ENCODE measurements at places on chromosomes 11 and 22. TPM values are rescaled to one million over a fixed set of nuclear protein-coding genes. Genes with fewer than 3 reads are reported as not detected.
A peak's percentile ranks its signal among the peaks of the same experiment; 100 is the strongest.

DNA sequence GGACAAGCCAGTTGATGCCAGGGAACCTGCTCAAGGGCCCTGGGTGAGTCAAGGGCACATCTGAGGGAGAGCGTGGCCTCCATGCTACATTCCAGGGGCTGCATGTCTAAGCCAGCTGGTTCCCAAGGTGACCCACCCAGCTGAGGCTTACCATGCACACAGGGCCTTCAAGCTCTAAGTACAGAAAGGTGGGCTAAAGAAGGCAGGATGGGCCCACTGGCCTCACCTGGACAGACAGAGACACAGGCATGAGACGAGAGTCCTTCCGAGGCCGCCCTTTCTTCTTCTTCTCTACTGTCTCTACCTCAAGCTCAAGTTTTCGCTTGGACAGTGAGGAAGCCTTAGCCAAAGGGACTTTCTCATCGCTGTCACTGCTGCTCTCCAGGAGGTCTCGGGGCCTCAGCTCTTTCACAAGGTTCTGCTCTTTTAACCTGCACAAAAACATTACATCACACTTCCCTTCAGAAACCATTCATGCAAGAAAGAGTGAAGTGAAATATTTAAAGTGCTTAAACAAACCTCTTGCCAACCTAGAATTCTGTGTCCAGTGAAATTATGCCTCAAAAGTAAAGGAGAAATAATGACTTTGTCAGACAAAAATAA is 69.9 kb downstream of the HIRA start:
- no peak for DNase-seq

DNA sequence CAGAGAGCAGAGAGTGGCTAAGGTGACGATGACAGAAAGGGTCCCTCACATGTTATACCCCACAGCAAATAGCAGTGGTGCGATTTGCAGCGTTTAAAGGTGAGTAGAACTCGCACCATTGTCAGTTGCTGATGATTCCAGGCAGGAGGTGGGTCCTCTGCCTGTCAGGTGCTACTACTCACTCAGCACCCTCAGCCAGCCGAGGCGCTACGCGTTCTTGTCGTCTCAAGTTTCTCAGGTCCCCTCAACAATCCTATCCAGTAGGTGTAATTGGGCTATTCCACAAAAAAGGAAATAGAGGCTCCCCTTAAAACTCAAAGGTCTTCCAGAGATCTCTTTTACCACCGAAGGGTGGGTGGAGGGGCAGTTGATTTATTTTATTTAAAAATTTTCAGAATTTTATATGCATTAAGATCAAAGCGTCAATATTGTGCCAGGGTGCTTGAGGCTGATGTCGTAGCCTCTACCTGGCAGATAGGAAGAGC is 18.3 kb downstream of the ELF5 start:
- DNase-seq: no peak

- DNase-seq: peak; percentile 32
Measured at GRCh38 chr11:67302571-67303131, 679 bp upstream of the SSH3 start.

GRCh38 chr11:127888386-127888785 is 699.0 kb downstream of the ETS1 start:
- DNase-seq: no peak

GRCh38 chr22:46738647-46739093 is 618 bp upstream of the CERK start:
- no peak for DNase-seq

DNA sequence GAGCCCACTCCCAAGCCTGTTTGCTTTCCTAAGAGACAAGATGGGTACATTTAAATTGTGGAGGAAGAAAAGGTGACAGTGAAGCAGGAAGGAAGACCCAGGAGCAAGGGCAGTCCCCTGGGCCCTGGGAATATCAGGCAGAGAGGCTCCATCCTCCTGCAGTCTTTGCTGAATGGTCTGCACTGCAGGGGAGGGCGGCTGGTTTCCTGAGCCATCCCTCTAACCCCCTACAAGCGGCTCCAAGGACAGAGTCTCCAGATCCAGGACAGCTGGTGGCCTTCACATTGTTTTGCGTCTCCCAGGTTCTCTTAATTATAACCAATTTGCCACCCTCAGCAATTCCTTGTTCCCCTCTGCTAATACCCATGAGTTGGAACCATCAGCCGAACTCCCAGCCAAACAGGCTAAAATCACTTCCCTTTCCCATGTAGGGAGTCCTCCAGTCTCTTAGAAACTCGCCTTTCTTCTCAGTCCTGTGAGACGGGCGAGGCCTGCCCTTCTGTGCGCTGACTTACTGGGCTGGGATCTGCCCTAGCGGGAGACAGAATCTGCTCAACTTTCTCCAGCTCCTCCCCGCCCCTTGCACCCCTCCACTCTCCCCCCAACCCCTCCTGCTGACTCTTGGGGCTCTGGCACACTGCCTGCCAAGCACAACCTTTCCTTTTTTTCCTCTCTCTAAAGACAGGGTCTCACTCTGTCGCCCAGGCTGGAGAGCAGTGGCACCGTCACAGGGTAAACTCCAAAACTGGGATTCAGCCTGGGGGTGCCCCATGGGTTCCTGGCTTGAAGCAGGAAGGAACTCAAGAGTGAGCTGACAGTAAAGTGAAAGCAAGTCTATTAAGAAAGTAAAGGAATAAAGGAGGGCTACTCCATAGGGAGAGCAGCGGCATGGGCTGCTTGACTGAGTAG is 53.4 kb upstream of the EMID1 start:
- no peak for DNase-seq

DNA sequence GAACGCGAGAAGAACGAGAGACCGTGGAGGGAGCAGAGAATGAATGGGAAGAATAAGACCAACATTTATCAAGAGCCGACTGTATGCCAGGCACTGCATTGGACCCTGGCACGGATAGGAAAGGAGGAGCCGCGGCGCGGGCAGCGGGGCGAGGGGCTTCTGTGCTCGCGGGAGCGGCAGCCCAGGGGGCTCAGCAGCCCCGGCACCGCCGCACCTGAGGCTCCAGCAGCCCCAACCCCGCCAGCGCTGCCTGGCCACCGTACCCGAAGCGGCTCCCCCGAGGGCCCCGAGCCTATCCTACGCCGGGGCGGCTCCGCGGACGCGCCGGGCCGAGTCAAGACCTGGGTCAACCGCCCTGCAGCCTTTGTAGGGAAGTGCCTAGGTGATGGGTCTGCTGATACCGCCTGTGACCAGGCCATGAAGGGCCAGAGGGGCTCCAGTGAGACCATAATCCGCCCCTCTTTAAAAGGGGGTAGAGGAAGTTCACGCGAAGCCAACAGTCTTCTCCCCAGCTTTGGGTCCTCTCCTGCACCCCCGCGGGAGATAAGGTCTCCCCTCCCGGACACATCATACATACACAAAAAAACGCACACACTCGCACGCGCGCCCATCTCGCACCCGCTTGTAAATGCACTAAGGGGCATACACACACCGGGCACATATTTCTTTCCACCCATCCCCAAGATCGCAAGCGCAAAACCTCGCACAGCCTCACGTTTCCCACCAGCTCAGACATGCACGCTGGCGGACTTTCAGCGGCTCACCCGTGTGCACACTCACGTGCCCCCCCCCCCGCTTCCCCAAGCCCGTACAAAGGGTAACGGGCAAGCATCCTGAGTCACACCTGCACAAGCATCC is 935 bp upstream of the RTN4RL2 start:
- DNase-seq: peak; percentile 37

DNA sequence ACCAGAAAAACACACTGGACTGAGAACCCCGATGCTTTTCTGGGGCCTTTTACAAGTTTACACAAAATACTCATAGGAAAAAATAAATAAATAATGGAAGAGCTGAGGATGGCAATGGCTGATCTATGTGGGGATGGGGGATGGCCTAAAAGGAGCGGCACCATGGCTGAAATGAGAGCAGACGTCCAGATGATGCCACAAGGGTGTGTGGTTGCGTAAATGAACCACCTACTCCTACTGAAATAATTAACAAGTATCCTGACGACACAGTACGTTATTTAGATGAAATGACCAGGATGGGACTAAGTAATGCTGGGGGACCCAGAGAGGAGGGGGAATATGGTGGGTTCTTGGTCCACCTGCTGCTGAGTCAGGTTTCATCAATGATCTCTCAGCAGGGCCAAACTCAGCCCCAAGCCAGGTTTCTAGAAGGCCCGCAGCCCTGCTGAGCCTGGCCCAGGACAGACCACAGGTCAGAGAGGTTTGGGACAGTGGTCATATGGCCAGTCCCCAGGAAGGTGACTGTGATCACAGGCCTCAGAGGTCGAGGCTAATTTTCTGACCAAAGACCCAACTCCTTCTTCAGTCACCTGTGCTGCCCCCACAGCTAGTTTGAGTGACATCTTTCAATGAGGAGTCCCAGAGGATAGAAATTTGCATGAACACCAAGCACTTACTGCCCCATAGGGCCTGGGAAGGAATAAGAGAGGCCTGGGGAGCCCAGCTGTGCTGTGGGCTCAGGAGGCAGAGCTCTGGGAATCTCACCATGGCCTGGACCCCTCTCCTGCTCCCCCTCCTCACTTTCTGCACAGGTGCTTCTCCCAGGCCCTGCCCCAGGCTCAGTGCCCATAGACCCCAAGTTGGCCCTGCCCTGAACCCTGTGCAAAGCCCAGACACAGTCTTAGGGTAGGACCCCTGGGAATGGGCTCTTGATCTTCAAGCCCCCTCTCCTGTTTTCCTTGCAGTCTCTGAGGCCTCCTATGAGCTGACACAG is 76.3 kb upstream of the IGLL5 start:
- no peak for DNase-seq

GRCh38 chr22:25025491-25026400 is 73.2 kb downstream of the KIAA1671 start:
- DNase-seq: peak; percentile 81

GRCh38 chr22:42920101-42920820 is 63.2 kb upstream of the ARFGAP3 start:
- DNase-seq: peak; percentile 50

GRCh38 chr11:35073691-35074419 is 65.1 kb upstream of the CD44 start:
- no peak for DNase-seq

DNA sequence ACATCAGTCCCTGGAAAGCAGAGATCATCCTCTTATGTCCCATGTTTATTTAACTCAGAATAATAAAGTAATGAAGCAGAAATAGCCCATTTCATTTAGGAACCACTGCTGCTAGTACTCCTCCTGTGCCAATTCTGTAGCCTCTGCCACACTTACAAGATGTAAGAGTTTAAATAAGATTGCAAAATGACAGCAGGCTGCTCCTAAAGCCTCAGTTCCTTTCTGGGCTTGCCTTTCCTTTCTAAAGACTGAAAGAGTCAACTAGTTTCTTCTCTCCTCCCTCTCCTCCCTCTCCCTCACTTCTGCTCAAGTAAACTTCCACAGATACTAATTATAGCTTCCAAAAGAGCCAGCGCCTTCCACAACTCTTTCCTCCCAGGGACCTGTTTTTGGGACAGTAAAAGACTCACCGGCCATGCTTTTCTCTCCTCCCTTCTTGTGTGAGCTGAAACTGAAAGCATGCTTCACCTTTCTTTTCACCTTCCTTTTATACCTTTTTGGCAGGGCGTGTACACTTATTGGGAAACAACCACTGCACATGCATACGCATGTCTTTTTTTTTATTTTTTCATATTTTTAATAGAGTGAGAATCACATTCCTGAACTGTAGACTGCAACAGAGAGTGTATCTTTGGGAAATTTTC is 26.1 kb upstream of the CARD16 start:
- no peak for DNase-seq

DNA sequence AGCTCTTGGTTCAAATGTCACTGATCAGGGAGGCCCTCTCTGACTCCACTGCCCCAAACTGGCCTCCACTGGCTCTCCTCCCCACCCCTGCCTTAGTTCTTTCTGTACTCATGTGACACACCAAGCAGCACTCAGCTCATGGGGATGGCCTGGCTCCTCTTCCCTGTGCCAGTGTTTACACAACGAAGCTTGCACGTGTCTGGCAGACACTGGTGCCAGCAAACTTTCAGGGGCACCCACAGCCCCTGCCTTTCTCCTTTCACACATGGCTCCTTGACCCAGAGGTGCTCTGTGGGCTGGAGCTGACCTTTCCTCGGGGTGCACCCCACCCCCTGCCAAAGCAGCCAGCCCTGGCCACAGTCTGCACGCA is 37.6 kb upstream of the PARVG start:
- no peak for DNase-seq

- no peak for DNase-seq
Measured at GRCh38 chr11:103047837-103048236, 44.1 kb downstream of the DCUN1D5 start.

GRCh38 chr11:19957294-19957943 is 202.9 kb downstream of the DBX1 start:
- no peak for DNase-seq

DNA sequence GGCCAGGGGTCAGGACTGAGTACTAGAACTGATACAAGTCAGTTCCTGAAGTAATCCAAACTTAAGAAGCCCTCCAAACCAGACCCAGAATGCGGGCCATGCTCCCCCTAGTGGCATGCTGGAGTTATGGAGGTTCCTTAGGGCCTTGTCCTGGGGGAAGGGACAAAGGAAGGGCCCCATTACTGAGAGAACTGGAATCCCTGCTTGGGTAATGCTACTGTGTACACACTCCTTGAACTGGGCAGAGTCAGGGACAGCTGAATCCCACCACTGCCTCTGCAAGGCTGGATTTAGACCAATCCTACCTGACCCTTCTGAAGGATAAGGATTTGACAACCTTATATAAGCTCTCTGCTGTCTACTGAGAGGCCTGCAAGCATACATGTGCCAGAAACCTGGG is 97.3 kb upstream of the AKIP1 start:
- DNase-seq: peak; percentile 88

DNA sequence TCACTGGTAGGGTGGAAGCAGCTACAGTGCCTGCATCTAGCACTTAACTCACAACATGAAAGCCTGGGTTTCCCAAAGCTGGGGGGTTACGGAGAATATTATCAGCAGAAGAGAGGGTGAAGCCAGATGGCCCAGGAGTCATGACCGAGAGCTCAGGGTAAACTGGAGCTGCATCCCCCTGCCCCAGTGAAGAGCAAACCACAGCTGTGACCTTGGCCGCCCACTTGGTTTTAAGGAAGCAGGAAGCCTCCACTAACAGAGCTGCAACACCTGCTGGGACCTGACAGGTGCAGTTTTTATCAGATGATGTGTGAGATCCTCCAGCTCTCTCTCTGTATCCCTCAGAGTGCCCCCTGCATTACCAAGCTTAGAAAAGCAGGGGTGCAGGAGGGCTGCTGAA is 20.9 kb downstream of the TCP11L1 start:
- DNase-seq: no peak

DNA sequence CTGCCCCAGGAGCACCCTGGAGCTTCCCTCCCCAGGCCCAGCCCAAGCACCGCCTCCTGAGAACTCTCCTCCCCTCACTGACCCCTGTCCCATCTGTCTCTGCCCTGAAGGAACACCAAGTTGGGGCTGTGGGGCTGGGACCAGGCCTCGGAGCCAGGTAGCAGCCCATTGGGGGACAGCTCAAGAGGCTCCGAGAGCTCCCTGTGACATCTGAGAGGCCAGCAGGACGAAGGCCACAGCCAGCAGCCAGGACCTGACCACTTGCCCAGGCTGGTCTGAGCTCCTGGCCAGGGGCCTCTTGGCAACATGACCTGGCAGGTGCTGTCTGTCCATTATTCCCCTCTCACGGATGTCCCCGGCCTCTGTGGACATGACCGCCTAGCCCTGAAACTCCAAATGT is 33.7 kb downstream of the IGF2 start:
- DNase-seq: no peak

GRCh38 chr11:2122907-2123627 is 16.1 kb downstream of the IGF2 start:
- DNase-seq: peak; percentile 48

The ZNF215 gene
- 3.8 TPM for total RNA-seq

The APOA5 gene
- not detected for total RNA-seq

The IL17REL gene
- not detected for total RNA-seq

Measured in Daoy (cell line).